ENCODE measurements at places on chromosomes 2 and 18.
A peak's percentile ranks its signal among the peaks of the same experiment; 100 is the strongest.

DNA sequence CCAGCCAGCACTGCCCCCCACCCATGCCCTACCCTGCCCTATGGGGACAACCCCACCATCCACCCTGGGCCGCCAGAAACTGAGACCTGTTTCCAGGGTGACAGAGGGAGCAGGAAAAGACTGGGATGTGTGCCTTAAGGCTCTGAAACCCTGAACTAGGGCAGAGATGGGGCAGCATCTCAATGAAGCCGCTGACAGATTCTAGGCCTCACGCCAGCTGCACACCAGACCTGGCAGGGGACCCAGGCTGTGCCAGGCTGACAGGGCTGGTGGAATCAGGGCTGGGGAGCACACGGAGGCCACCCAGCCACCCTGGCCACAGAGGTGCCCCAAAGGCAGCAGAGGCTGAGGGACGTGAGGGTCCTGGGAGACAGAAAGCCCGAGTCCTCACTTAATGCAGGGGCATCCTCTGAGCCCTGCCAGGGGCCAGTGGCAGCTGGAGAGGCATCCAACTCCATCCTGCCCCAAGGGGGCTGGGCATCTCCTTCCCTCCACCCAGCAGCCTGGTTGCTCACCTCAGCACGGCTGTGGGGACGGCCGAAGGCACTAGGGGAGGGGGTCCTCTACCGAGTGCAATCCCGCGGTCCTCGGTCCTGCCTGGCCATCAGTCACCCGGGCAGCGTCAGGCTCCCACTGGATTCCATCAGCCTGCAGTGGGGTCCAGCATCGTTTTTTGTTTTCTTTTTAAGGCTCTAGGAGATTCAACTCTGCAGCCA lies 169.2 kb downstream of the ZFP36L2 start:
- no peak for DNase-seq

- DNase-seq = no peak
Observed at GRCh38 chr2:183773775-183774174, 649.5 kb downstream of the NUP35 start.

DNA sequence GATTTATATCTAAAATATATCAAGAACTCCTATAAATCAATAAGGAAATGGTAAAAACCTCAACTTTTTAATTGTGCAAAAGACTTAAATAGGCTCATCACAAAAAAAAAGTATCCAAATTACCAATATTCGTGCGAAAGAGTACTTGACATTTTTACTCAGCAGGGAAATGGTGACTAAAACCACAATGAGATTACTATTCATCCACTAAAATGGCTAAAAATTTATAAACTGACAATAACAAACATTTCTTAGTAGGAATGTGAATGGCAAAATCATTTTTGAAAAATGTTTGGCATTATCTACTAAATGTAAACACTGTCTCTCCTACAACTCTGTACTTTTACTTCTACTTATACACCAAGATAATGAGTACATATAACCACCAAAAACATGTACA lies 184.8 kb upstream of the RND3 start:
- no peak for DNase-seq

GRCh38 chr18:13945811-13946210 lies 30.5 kb upstream of the MC2R start:
- DNase-seq = no peak

- DNase-seq = no peak
Observed at GRCh38 chr18:11159844-11160243, 10.5 kb upstream of the PIEZO2 start.

- DNase-seq = no peak
Observed at GRCh38 chr2:44655401-44655864, 286.1 kb upstream of the SIX3 start.

- no peak for DNase-seq
Observed at GRCh38 chr2:208609166-208609804, 202.7 kb downstream of the PTH2R start.

GRCh38 chr2:181466661-181467576 lies 9.7 kb downstream of the ITGA4 start:
- peak; percentile 52 for DNase-seq

Data from activated CD8-positive, alpha-beta memory T cell treated with anti-CD3 and anti-CD28 coated beads for 1 hour (primary cell).